Panc1 (cell line): ENCODE measurements at places on chromosomes 5 and 9.
A peak's percentile ranks its signal among the peaks of the same experiment; 100 is the strongest.

GRCh38 chr5:32388432-32389129, 56.0 kb downstream of the ZFR start:
- DNase-seq, result no peak

GRCh38 chr5:19977099-19977498, 10.9 kb downstream of the CDH18 start:
- no peak for DNase-seq

- no peak for DNase-seq
Measured at GRCh38 chr5:74313896-74314295, 326.6 kb downstream of the ENC1 start.

DNA sequence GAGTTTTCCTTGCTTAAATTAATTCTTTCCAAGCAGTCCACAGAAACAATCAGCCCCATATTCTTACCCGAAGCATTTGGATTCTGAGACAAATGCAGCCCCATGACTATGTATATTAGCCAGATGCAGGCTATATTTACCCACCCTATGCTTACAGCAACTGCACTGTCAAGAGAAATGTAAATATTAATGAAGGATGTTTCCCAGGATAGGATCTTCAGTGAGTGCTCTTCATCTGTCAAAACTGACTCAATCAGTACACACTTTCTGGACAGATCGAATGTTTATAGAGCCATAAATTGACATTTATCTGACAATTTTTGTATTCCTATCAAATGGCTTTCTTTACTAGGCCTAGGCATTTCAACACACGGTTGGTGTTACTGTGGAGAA, 725.3 kb upstream of the SEMA6A start:
- DNase-seq, result no peak

GRCh38 chr5:7753596-7753995, 97.3 kb downstream of the CFAP90 start:
- no peak for DNase-seq

GRCh38 chr5:893137-893506, 438 bp downstream of the TRIP13 start:
- DNase-seq, result no peak

- no peak for DNase-seq
Measured at GRCh38 chr9:113906411-113907110, 30.5 kb downstream of the ZNF618 start.

GRCh38 chr5:139396691-139397090, 1.8 kb upstream of the PROB1 start:
- no peak for DNase-seq

GRCh38 chr5:177428574-177429217, 2.2 kb downstream of the GRK6 start:
- no peak for DNase-seq

DNA sequence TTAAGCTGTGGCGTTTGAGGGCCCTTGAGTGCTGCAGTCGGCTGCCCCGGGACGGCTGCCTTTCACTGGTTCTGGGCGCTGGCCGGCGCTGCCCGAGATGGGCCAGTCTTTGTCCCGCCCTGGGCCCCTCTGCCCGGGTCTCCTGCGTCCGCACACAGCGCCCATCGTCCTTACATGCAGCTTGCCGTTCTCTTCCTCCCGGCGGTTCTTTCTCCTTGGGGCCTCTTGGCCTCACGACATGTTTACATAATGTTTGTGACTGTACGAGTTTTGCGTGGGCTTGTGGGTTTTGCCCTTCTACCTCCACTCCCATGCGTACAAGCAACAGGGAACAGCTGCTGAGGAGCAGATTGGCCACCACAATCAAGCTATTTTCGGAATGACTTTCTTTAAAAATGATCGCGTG, 618 bp downstream of the TNPO1 start:
- DNase-seq, result no peak

GRCh38 chr5:144712090-144712489, 541.4 kb downstream of the KCTD16 start:
- DNase-seq, result no peak

- DNase-seq, result no peak
Measured at GRCh38 chr5:170860818-170861666, 776 bp upstream of the RANBP17 start.

DNA sequence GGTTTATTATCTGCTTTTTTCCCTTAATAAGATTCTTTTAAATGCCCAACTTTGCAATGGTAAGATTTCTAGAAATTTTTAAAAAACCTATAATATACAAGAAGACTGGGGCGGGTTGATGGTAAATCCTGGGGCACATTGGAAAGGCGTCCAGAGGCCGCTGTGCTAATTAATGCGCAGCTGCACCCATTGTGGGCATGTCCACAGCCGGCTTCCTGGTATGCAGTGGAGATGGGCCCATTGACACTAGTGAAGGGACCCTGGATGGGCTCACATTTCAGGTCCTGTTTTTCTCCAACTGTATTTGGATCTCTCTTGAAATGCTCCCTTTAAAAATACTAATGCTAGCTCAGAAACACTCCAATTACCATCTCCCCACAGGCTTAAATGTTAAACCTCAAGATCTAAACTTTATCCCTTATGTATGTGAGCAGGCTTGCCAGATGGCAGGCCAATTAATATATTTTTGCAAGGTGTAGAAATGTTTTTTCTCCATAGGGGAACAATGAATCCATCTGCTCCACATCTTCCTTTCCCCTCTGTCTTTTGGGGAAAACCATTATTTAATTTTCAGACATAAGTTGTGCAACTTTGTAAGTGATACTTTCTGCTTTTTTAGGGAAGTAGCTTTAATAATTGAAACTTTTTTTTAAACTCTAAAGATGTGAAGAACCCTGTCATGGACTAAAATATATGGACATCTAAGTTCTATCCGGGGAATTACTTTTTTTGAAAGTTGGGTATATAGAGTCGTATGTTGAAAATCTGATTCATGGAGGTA, 177.3 kb downstream of the CD180 start:
- DNase-seq, result no peak

DNA sequence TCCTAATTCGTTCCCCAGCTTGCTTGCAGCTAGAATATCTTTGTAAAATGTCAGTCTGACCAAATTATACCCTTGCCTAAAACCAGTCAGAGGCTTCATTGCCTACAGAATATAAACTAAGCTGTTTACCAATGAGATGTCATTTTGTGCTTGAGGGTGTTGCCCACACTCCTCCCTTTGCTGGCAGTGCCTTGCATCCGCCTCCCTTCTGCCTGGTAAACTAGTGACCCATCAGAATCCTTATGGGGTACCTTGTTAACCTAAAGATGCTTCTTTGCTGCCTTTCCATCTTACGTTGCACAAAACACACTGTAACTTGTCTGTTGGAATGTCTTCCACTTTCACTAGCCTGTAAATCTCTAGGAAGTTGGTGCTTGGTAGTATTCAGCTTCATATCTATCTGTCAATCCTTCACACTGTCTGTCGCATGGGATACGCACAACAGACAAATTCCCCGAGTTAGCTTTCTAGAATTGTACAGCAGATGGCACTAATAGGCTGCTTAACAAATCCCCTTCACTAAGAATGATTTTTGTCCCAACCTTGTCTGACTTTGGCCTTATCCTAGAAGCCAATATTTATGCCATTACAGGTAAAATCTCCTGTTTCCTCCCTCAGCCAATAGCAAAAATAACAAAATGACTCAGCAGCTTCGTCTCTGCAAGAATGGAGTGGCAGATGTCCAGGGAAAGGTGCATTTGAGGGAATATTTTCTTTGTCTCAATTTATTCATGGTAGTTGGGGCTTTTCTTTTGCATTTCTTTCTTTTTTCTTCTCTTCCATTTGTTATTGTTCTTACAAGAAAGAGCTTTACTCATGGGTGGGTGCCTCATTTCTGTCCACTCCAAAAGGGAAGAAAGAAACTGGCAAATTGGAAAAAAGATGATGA, 3.0 kb downstream of the NUDT2 start:
- DNase-seq, result peak; percentile 30
